ENCODE measurements at places on chromosomes 5 and 9.

DNA sequence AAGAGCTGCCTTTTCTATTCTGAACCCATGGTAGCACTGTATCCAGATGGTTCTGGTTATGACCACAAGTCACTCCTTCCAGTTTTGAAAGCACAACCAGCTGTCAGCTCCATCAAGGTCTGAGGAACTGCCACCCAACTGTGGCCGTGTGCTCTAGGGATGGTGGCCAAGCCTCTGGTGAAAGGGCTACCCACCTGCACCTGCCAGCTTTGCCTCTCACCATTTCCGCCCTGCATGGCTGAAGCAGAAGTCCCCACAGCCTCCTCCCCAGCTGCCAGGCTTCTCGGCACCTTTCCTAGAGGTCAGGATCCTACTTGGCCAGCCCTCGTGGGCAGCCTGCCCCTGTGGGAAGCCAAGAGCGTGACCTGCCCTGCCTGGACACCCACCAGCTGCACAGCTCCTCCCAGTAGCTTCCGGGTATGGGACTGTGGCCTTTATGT lies 16.8 kb downstream of the SEMA5A start:
- no peak for DNase-seq

DNA sequence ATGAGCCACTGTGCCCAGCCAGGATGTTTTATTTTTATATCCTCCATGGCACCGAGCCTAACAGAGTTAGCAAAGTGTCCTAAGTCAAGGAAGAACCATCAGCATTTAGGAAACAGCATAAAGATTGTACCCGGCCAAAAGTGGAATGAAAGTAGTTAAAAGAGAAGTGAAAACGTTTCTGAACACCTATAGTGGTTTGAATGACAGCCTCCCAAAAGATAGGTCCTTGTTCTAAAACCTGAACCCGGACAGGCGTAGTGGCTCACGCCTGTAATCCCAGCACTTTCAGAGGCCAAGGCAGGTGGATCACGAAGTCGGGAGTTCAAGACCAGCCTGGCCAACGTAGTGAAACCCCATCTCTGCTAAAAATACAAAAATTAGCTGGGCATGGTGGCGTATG lies 37.4 kb downstream of the ZFAND5 start:
- DNase-seq, result no peak

GRCh38 chr5:76366596-76366995 lies 36.5 kb upstream of the IQGAP2 start:
- no peak for DNase-seq

- DNase-seq, result no peak
These were observed 327.5 kb upstream of the ZNF462 start for GRCh38 chr9:106535439-106535838.

DNA sequence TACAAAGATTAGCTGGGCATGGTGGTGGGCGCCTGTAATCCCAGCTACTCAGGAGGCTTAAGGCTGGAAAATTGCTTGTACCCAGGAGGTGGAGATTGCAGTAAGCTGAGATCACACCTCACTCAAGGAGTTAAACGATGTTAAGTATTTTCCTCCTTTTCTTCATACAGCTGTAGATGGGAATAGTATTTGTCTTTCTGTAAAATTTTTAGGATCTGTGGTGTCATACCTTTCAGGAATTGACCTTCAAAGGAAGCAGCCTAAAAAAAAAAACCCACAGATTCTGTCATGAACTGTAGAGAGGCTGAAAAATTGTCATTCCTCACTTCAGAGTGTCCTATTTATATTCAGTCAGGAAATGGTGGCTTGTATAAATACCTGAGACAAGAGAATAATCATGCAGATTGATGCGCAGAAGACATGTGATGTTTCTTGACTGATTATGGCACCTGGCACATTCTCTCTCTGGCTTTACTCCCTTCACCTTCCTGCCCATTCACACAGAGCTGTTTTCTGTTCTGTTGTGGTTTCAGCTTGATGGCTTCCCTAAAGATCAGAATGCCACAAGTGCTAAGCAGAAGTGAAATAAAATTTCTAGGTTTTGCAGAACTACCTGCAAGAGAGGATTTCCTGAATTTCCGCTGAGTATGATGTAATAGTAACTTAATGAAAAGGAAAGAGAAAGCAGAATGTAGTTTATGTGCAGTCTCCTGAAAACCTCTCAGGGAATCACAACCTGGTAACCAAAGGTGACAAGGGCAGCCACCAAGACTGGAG lies 3.8 kb downstream of the IFNA1 start:
- DNase-seq, result peak; percentile 85
